MV-4-11 (cell line): ENCODE measurements at places on chromosomes 1 and 21.

GRCh38 chr1:168910403-168910802, 181.4 kb upstream of the DPT start:
- DNase-seq, result no peak

DNA sequence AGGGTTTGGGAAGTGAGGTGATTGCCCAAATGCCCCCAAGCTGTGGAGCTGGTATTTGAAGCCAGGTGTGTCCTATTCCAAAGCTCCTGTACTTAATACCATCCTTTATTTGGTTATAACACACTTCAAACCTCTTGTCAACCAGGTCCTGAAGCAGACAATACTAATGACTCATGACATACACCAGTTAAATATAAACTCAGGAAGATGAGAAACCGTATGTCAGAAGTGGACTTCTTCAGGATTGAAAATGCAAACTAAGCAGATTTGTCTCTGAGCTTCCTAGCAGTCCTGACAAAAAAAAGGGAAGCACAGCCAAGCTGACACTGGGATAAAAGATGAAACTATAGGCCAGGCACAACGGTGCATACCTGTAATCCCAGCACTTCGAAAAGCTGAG, 70.6 kb downstream of the ALPL start:
- DNase-seq, result no peak

- no peak for DNase-seq
Observed at GRCh38 chr1:233714631-233715217, 100.8 kb downstream of the KCNK1 start.

GRCh38 chr1:116835161-116835560, 74.6 kb upstream of the PTGFRN start:
- no peak for DNase-seq

DNA sequence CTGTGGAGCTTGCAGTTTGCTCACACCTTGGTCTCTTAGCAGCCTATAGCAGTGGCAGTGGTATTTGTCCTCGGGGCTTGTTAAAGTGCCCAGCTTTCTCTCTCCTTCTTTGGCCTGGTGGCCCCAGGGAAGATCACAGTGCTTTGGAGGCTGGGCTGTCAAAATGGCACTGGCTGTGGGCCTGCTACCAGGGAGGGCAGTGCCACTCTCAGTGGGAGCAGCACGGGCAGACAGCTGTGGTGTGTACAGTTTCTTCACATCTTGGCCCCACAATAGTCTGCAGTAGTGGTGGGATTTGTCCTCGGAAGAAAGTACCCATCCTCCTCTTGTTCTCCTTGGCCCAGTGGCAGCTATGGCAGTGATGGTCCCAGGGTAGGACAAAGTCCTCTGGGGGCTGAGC, 164.4 kb upstream of the GORAB start:
- DNase-seq, result no peak

- no peak for DNase-seq
Observed at GRCh38 chr1:226535666-226536065, 12.9 kb upstream of the STUM start.

DNA sequence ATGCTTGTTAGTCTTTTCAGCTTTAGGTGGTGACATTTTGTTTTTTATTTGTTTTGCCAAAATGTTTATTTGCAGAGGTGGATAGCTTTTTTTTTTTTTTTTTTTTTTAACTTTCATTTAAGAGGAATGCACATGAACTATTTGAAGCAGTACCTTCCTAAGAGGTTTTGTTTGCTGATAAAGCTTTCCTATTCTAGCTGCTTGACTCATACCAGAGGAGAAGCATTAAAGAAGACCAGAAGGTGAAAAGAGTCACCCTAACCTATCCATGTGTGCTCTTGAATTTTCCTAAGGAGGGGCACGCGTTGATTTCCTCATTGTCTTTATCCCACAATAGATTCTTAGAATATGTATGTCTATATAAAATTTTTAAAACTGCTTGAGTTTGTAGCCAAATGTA, 57.7 kb downstream of the PRDM2 start:
- no peak for DNase-seq

- DNase-seq, result no peak
Observed at GRCh38 chr1:167821969-167822685, 91.8 kb downstream of the ADCY10 start.

GRCh38 chr1:69737527-69738185, 169.9 kb downstream of the LRRC7 start:
- peak; percentile 49 for DNase-seq
